ENCODE measurements at places on chromosomes 4 and X.

DNA sequence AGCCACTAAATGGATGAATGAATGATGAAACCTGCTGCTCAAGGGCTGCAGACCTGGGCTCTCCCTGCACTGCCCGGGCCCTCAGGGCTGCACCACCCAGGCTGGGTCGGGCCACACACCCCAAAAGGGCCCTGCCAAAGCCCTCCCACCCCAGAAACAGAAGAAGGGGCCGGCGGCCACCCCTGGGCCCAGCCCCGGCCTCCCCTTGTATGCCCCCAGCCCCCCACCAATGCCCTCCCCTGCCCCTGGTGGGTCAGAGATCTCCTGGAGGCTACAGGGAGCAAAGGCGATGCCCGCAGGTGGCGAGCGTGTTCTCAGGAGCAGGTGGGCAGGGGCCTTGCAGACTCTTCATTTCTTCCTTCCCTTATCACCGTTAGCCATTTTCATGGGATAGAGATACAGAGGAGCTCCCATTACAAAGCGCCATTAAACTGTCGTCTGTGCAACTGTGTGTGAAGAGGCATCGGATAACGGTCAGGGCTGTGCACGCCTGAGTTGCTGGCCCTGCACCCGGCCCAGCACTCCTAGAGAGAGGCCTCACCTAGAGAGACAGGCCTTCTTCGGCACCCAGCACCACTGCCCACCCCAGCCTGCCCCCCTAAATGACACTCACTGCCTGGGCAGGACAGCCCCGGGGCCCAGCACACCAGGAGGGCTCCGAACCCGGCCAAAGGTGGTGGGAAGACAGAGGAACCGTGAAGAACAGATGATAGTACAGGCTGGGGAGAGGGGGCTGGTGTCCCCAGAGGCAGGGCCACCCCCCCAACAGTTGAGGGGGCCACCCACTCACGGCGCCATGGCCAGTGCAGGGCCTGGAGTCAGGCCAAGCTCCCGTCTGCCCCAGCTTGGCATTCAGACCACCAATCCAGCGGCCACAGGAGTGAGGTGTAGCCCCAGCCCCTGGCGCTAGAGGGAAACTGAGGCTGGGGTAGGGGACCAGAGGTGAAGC lies 133.7 kb downstream of the FAM53A start:
- no peak for DNase-seq

- DNase-seq = no peak
These were observed 82.8 kb downstream of the CHIC2 start for GRCh38 chr4:53981567-53981966.

DNA sequence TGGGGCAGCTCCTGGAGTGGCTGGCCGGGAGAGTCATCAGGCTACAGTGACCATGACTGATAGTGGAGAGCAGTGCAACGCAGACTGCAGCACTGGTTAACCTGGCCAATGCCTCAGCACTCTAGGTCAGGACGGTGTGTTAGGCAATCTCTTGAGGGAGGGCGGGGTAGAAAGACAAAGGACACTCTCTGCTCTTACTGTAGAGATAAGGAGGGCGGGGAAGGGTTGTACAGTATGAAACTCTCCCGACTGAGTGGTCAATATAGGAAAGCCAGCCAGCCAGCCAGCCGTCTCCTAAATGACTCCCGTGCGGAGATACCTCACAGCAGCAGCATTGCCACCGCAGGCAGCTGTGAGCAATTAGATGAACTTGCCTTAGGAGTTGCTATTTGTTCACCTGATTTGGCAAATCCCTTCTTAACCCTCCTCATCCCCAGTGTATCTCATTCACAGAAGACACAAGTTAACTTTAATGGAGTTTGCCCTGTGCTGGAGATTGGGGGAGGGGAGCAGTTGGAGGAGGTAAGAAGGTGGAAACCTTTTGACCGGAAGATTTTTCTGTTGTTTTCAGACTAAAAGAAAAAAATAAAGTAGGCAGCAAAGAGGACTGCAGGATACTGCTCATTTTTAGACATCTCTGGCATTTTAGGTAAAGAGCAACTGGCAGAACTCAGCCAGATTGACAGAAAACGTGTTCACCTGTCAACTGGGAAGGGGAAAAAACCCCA lies 330.5 kb downstream of the HNRNPD start:
- no peak for DNase-seq

DNA sequence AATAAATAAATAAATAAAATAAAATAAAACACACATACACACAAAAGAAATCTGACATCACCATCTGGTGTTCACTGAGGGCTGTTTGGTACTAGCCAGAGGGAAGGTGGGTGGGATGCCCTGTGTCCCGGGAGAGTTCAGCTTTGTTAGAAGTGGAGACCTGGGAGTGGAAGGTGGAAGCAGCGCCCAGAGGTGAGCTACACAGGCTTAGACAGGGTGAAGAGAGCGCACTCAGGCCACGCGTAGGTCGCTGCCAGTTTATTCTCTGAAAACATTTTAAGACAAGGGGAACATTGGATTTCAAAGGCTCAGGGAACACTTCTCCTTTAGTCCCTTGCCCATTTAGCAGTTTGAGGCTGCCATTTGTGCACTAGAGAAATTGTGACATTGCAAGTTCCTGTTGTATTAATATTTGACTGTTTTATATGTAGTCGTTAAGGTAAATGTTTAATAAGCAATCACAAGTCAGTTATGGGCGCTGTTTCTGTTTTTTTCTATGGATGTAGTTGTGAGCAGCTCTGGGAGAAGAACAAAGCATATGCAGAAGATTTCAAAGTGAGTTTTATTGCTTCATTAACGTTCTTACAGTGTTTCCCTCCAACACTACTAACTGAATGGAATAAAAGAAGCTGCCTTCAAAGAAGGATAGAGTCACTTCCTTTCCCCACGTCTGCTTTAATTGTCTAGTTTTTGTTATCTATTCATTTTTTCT lies 405.5 kb upstream of the NR3C2 start:
- DNase-seq = peak; percentile 21

DNA sequence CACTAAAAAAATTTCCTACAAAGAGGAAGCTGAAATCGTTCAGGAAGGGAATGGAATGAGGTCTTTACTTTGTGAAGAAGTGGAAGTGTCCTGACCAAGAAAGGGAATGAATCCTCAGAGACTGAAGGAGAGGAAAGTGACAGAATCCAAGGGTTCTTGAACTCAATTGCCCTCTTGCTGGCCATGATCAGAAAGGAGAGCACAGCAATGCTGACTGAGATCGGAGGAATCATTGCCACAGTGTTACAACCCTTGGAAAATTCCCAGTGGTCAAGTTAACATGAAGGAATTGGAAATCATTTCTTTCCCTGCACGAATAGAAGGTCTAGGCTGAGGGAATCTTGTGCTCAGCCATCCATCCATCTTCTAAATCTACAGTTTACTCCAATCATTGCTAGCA lies 190.0 kb upstream of the NEIL3 start:
- no peak for DNase-seq

GRCh38 chr4:7194251-7195140 lies 2.2 kb downstream of the SORCS2 start:
- DNase-seq = peak; percentile 83

GRCh38 chr4:167419468-167420140 lies 185.3 kb upstream of the SPOCK3 start:
- DNase-seq = no peak

GRCh38 chr4:159137176-159137575 lies 34.3 kb downstream of the RAPGEF2 start:
- DNase-seq = no peak

GRCh38 chr4:72858328-72858727 lies 211.2 kb downstream of the COX18 start:
- DNase-seq = no peak

Measured in D341Med (cell line).